ENCODE measurements at places on chromosomes 4 and X.

GRCh38 chr4:97548943-97549583, 594.2 kb downstream of the STPG2 start:
- no peak for DNase-seq

DNA sequence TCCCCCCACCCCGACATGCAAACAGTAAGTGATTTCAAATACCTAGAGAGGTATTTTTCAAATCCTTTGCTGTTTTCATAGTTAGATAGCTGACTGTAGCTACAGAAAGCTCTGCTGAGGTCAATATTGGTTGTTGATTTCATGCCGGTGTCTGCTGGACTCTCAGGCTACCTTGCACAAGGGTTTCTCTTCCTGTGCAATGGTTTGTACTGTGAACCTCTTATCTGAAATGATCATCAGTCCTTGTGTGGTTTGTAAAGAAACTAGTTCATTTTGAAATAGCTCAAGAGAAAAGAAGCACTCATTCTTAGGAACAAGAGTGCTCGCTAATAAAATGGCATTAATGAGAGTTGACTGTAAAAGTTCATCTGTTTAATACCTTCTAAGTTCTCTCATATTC, 2.1 kb downstream of the MTM1 start:
- DNase-seq: no peak

DNA sequence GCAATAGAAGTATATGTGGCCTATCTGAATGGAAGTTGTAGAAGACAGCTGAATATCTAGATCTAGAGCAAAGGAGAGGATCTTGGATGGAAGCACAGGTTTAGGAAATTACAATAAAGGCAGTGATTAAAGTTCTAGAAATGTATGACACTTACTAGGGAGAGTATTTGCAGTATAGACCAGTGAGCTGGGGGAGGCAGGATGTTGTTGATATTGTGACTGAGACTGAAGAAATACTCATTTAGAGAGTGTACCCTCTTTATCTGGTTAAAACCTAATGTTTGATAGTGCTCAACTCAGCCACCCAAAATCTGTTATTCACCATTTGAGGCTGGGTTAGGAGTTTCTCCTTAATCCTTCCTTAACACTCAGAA, 439.5 kb downstream of the GRXCR1 start:
- no peak for DNase-seq

GRCh38 chr4:6779667-6780565, 2.6 kb upstream of the KIAA0232 start:
- no peak for DNase-seq

DNA sequence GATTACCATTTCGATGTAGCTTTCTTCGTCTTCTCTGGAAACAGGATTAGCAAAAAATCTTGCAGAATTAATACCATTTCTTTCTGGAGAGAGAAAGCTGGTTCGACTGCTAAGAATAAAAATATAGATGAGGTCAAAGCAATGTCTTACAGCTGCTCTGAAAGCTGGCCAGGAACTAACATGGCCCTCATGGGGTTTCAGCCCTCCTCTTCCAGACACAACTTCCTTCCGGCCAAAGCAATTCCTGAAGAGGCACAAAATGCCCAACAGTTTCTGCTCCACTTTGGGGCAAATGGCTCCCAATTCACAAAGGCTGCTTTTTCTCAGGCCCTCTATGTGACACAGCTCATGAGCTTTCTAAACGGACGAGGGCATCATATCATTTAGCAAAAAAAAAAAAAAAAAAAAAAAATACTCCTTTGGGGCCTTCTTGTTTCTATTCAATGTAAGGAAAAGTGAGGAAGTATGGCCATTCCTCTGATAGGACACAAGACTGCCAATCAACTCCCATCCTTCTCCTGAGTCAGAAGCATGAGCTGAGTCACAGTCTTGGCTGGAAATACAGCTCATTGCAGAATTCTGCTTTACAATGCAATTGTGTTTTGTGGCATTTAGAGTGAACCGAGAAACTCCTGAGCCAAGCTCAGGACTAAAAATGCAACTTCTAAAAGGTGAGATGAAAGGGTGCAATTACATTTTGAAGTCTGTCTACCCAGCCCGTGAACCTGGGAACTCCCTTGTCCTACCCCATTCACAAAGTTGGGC, 42.7 kb upstream of the CTAG2 start:
- no peak for DNase-seq
